ENCODE measurements at places on chromosomes 2 and 18.

- DNase-seq = no peak
Measured at GRCh38 chr18:28167835-28168349, 9.0 kb downstream of the CDH2 start.

- DNase-seq = no peak
Measured at GRCh38 chr18:31510319-31510718, 12.3 kb downstream of the DSG2 start.

DNA sequence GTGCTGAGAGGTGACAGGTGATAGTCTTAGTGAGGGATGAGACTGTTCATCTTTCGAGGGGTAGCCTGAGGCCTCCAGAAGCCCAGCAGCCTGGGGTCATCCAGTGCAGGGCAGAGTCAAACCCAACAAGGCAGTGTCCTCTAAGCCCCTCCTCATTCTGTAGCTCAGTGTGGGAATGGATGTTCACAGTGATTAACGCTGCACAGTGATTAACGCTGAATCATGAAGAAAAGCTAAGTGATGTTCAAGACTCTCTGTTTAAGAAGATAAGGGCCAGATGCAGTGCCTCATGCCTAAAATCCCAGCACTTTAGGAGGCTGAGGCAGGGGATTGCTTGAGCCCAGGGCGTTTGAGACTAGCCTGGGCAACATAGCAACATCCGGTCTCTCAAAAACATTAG lies 56.3 kb upstream of the LAPTM4A start:
- DNase-seq = no peak

GRCh38 chr2:33491441-33492084 lies 15.1 kb downstream of the RASGRP3 start:
- no peak for DNase-seq

- no peak for DNase-seq
Measured at GRCh38 chr2:61135510-61135909, 26.5 kb upstream of the C2orf74 start.

- no peak for DNase-seq
Measured at GRCh38 chr2:239396881-239397681, 3.7 kb downstream of the HDAC4 start.

- no peak for DNase-seq
Measured at GRCh38 chr18:40984856-40985255, 970.2 kb upstream of the PIK3C3 start.
